ENCODE measurements at places on chromosomes 1 and 21. TPM values are rescaled to one million over a fixed set of nuclear protein-coding genes. Genes with fewer than 3 reads are reported as not detected.

- no peak for DNase-seq
Measured at GRCh38 chr1:51648180-51649109, 31.6 kb downstream of the OSBPL9 start.

DNA sequence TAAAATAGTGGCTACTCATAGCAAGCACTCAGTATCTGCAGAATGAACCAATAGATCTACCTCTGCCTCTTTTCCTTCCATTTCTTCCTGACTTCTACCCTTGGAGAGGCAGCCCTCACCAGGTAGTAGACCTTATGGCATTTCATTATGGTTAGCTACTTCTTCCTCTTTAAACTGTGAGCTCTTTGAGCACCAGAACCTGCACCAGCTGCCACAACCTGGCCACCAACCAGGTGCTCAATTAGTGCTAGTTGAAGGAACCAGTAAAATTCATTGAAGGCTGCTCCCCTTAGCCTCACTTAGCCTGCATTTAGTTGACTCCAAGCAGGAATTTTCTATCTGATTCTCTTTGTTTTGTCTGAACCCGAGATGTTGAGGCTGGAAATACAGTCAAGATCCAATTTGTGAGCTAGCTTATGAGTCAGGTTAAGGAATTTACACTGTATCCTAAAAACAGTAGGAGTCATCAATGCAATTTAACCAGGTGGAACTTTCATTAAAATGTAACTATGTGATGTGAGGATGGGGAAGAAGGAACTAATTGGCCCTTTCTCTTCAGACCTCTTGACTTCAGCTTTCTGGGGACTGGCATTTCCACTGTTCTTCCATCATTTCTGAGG, 81.5 kb upstream of the UBE2U start:
- no peak for DNase-seq

GRCh38 chr1:118335331-118335732, 150.3 kb upstream of the SPAG17 start:
- DNase-seq: no peak

The EXOC8 gene
- 9.5 TPM for total RNA-seq

The KRTAP10-10 gene
- total RNA-seq: not detected

DNA sequence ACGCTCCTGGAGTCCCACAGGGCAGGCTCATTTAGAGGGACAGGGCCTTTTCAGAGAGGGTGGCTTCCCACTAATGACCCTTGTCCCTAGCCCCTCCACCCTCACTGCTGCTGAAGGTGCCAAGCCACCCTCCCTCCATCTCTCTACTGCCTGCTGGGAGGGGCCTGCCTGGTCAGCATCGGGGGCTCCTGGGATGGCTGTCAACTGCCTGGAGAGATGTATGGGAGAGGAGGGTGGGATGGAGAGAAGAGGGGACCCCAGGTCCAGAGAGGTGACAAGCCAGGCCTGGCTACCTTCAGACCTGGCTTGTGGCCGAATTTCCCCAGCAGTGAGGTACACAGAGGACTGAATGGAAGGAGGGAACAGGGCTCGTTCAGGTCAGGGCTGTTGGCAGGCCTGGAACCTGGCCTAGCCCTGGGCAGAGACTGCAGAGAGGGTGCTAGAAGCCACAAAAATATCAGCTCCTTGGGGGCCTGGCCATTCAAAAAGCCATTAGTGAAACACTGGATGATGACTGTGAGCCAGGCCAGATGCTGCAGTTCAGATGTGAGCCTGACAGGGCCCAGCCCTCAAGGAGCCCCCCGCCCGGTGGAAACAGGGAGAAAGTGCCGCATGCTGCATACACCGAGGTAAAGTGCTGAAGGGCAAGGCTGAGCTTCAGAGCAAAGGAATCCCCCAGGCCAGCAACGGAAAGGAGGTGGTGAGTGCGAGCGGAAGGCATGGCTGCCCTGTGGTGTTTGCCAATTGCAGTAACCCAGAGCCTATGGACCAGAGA, 20.0 kb downstream of the MMEL1 start:
- DNase-seq: no peak

DNA sequence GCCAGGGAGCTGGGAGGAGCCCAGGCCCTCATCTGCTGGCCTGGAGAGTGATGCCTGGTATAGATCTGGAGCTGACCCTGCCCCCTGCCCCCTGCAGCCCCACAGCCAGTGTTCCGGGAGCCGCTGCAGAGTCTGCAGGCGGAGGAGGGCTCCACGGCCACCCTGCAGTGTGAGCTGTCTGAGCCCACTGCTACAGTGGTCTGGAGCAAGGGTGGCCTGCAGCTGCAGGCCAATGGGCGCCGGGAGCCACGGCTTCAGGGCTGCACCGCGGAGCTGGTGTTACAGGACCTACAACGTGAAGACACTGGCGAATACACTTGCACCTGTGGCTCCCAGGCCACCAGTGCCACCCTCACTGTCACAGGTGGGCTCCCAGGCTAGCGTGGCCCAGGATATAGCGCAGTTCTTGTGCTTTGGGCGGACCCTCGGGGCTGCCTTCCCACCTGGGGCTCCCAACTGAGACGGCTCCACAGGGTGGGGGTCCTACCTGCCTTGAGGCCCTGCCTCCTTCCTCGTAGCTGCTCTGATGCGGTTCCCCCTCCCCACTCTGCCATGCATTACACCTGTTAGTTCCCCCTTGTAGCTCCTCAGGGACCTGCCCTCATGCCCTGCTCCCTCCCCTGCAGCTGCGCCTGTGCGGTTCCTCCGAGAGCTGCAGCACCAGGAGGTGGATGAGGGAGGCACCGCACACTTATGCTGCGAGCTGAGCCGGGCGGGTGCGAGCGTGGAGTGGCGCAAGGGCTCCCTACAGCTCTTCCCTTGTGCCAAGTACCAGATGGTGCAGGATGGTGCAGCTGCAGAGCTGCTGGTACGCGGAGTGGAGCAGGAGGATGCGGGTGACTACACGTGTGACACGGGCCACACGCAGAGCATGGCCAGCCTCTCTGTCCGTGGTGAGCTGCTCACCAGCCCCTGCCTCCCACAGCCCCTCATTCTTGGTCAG, 98.7 kb downstream of the OBSCN start:
- DNase-seq: peak; percentile 61

DNA sequence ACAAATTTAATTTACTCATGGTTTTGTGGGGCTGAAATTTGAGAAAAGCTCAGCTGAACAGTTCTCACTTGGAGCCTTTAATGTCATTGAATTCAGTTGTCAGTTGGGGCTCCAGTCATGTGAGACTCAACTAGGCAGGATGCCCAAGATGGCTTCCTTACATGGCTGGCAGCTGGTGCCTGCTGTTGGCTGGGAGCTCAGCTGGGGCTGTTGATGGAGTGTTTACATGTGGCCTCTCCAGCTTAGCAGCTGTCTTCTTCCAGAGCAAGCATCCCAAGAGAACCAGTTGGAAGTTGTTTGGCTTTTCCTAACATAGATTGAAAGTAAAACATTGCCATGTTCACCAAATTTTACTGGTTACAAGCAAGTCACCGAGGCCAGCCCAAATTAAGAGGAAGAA, 81.8 kb upstream of the KCNA3 start:
- DNase-seq: no peak

- DNase-seq: no peak
Measured at GRCh38 chr1:109929588-109930251, 19.1 kb downstream of the CSF1 start.

- DNase-seq: no peak
Measured at GRCh38 chr1:209633335-209633997, 18.8 kb downstream of the LAMB3 start.

- DNase-seq: peak; percentile 66
Measured at GRCh38 chr1:212566522-212567479, 41.8 kb upstream of the ATF3 start.

The ERVH48-1 gene
- not detected for total RNA-seq

GRCh38 chr1:230611878-230612235, 30.4 kb upstream of the COG2 start:
- DNase-seq: no peak
